Osteocyte (in vitro differentiated cells): ENCODE measurements at places on chromosomes 7 and 10.
A peak's percentile ranks its signal among the peaks of the same experiment; 100 is the strongest.

GRCh38 chr10:3928078-3928477, 143.1 kb upstream of the KLF6 start:
- no peak for DNase-seq

DNA sequence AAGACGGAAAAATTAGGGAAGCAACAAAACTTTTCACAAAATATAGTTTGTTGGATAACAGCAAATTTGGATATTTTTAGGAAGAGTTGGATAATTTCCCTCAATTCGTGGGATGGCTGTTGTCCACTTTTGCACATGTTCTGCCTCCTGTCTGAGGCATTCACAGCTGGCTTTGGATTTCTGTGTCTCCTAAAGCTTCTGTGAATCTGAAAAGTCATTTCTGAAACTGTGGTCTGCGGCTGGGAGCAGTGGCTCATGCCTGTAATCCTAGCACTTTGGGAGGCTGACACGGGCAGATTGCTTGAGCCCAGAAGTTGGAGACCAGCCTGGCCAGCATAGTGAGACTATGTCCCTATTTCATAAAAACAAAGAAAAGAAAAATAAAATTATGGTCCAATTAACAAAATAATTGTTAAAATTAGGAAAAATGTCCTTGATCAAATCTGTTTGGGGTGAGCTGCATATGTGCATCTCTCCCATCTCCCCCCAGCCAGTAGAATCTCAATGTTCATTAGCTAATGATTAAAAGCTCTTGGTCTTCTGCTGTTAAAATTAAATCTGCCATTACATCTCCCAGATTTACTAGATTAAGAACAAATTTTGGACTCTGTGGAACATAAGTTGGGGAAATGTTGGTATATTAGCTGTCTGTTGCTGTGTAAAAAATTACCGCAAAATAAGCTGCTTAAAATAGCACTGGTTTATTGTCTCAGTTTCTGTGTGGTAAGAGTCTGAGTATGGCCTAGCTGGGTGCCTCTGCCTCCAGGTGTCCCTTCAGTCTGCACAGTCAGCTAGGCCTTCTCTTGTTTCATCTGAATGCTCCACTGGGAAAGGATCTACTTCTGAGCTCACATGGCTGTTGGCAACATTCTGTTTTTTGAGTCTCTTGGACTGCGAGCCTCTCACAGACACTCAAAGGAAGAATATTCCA, 332.0 kb upstream of the FZD1 start:
- no peak for DNase-seq

GRCh38 chr10:5552376-5553321, 27.9 kb downstream of the CALML3 start:
- DNase-seq: no peak

DNA sequence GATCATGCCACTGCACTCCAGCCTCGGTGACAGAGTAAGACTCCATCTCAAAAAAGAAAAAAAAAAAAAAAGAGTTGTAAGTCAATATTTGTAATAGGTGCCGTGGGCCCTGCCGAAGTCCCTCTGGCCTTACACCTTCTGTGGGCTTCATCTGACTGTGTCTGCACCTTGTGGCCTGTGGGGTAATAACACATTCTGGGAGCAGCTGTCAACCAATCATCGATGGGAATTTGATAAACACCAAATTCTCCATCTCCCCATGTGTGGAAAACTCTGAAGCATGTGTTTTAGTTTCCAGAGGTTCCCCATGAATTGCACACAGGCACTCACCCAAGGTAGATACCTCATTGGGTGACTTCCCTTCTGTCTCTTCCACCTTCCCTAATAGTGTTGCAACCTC, 10.8 kb downstream of the ZNF394 start:
- DNase-seq: no peak

DNA sequence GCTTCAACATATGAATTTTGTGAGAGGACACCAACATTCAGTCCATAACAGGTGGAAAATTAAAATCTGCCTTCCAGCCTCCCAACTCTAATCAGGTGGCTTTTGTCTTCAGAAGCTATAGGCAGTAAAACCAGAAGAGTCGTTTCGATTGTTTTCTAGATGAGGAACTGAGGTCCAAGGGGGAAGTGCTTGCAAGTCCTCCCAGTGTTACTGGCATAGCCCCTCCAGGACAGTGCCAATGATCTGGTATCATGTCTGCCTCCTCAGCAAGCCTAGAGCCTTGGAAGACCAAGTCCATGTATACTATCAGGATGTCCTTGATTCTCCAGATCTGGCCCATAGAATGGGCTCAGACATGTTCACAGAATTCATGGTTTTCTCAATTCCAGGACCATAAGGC, 16.9 kb downstream of the CYP26A1 start:
- peak; percentile 21 for DNase-seq

DNA sequence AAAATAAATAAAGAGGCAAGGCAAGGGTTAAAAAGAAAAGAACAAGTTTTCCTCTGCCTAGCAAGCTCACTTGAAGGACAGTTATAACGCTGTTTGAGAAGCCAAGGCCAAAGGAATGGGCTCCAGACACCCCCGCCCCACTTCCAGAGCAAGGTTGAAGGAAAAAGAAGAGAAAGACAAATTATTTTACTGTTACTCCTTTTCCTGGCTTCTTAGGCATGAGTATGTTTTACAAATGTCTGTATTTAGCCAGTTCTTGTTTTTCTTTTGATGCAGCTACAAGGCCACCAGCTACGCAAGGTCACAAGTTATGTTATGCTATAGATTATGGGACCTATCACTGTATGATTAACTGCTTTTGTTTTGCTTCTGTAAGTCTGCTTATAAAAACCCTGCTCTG, 94.6 kb downstream of the ZNF22 start:
- DNase-seq: no peak

- DNase-seq: no peak
These were observed 19.8 kb downstream of the ZNF107 start for GRCh38 chr7:64685741-64686140.
